Aorta (tissue), 5 donors: ENCODE measurements at places on chromosomes 13 and 19.
A peak's percentile ranks its signal among the peaks of the same experiment; 100 is the strongest.

GRCh38 chr19:46904114-46905060, 43.6 kb downstream of the ARHGAP35 start:
- no peaks in the 10 kb centered on the region for H3K27me3 ChIP-seq
- no peak overlapping the region for H3K4me3 ChIP-seq
- no peak overlapping the region for H3K27ac ChIP-seq
- no peaks in the 10 kb centered on the region for H3K36me3 ChIP-seq
- no peak for DNase-seq

DNA sequence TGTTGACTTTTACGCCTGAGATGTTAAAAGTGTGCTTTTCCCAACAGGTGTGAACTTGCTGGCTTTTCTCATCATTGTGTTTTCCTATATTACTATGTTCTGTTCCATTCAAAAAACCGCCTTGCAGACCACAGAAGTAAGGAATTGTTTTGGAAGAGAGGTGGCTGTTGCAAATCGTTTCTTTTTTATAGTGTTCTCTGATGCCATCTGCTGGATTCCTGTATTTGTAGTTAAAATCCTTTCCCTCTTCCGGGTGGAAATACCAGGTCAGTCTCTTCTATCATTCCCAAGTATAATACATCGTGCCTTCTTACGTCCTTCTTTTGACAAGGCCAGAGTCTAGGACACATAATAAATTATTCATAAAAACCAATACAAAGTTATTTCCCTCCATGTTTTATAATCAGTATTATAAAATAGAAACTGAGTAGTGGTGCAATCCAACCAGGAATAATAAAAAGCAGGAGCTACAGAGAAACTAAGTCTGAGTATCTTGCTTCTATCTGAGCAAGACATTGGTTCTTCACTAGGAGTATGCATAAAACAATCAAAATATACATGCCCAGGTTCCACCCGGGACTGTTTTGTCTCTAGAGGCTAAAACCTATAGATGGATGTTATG, 57.9 kb downstream of the RXFP2 start:
- DNase-seq, result no peak
- H3K4me1 ChIP-seq, result no peaks in the 10 kb centered on the region
- no peaks in the 10 kb centered on the region for H3K27me3 ChIP-seq
- no peaks in the 10 kb centered on the region for H3K36me3 ChIP-seq
- H3K27ac ChIP-seq, result no peak overlapping the region
- H3K4me3 ChIP-seq, result no peak overlapping the region

DNA sequence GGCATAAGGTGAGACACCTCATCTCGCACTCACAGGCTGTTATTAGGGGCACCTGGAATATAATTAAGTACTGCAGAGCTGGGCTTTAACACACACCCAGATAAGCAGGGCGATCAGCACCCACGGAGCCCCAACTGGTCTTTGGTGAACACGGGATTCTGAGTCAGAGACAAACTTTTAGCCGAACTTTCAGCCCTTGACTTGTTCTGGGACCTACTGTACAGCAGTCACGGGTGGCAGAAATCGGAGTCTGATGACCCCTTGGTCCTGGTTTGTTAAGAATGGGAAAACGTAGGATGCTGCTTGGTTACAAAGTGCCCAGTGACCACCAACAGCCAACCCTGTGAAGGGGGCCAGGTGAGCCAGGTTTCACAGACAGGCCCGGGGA, 9.0 kb downstream of the SH3GL1 start:
- no peaks in the 10 kb centered on the region for H3K4me1 ChIP-seq
- no peak overlapping the region for H3K27ac ChIP-seq
- H3K36me3 ChIP-seq, result no peaks in the 10 kb centered on the region
- no peaks in the 10 kb centered on the region for H3K27me3 ChIP-seq
- DNase-seq, result no peak

DNA sequence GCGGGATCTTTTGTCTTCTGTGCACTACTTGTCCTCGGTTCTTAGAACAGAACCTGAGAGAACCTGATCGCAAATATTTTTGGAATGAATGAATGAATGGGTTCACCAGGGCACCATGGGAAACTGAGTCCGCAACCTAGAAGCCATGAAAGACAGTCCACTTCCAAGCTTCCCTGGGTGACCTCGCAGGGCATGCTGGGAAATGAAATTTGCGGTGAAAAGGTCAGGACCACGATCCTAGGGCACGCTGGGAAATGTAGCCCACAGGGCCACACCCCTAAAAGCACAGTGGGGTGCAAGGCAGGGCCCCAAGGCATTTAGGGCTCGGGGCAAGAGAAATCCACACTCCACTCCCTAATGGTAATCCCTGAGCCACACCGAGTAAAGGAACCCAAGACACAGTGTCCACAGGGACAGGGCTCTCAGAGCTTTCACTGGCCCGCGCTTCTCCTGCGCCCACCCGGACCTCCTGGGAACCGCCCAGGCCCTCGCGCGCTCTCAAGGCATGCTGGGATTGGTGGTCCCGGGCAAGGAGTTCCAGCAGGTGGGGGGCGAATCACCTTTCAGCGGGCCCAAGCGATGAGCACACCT, 1.1 kb upstream of the PPP1R12C start:
- no peaks in the 10 kb centered on the region for H3K36me3 ChIP-seq
- no peaks in the 10 kb centered on the region for H3K27me3 ChIP-seq
- no peak overlapping the region for H3K4me3 ChIP-seq
- DNase-seq, result peak; percentile 79
- peak overlapping the region; percentile 16 for H3K27ac ChIP-seq

DNA sequence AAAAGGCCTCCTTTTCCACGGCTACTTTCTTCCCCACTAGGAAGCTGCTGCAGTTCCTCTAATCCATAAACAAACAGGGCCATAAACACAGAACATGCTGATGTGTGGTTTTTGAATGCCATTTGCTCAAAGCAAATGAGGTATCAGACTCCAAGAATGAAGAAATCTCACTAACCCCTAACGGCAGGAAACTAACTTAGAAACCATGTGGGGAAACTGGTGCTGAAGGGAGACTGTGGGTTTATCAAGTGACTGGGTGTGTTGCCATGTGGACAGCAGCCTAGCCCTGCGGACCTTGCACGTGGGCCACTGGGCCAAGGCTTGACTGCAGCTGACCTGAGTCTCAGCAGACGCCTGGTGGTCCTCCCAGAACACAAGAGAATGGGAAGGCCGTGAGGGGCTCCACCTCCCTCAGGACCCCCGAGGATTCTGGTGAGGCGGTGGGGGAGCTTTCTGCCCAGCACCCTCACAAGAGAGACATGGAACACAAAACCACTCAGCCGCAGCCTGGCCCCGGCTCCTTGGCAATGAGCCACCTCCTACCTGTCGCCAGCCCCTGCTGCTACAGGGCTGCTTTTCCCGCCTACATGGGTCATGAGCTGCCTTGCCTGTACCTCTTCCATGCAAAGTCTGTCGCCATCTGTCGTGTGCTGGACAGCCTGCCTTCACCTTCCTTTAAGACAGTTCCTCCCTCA, 10.6 kb downstream of the SLC15A1 start:
- H3K4me3 ChIP-seq, result no peak overlapping the region
- no peak overlapping the region for H3K27ac ChIP-seq
- no peaks in the 10 kb centered on the region for H3K4me1 ChIP-seq
- H3K36me3 ChIP-seq, result no peaks in the 10 kb centered on the region
- no peak for DNase-seq

- no peaks in the 10 kb centered on the region for H3K27me3 ChIP-seq
- peak; percentile 85 for DNase-seq
- H3K4me3 ChIP-seq, result no peak overlapping the region
- no peak overlapping the region for H3K27ac ChIP-seq
Observed at GRCh38 chr19:41327576-41328156, 17.7 kb downstream of the CCDC97 start.

DNA sequence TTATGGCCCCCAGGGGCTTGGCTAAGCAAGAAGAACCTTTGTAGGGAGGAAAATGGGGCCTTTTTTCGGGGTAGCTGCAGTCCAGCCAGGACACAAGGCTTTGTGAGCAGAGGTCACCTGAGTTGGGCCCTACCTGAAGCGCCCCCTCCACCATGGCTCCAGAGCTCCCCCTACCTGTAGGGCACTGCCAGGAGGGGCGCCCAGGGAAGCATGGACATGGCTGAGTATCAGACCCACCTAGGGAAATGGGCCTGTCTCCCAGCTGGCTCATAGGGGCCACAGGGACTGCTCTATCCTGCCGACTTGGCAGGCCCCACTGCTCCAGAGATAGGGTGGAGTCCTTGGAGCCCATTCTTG, 9.0 kb upstream of the CEBPA start:
- H3K27ac ChIP-seq, result no peak overlapping the region
- no peaks in the 10 kb centered on the region for H3K27me3 ChIP-seq
- no peak overlapping the region for H3K4me3 ChIP-seq
- no peak for DNase-seq
- no peaks in the 10 kb centered on the region for H3K36me3 ChIP-seq

DNA sequence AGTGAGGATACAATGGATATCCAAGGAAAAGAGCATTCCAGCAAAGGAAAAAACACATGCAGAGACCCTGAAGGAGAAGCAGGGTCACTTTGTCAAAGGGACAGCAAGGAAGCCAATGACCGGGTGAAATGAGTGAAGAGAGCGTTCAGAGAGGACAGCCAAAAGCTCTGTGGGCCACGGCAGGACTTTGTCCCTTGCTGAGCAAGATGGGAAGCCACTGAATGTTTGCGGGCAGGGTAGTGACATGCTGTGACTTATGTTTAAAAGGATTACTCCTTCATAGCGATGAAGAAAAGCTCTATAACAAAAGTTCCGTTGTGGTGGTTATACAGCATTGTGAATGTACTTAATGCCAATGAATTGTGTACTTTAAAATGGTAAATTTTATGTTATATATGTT, 16.5 kb downstream of the ZAR1L start:
- DNase-seq, result no peak
- H3K4me3 ChIP-seq, result no peak overlapping the region
- H3K36me3 ChIP-seq, result peaks cover 5% of the 10 kb centered on the region
- H3K4me1 ChIP-seq, result no peaks in the 10 kb centered on the region

GRCh38 chr19:47036097-47036651, 12.2 kb downstream of the TMEM160 start:
- no peaks in the 10 kb centered on the region for H3K36me3 ChIP-seq
- no peaks in the 10 kb centered on the region for H3K4me1 ChIP-seq
- H3K4me3 ChIP-seq, result peak overlapping the region; percentile 28
- no peak for DNase-seq

DNA sequence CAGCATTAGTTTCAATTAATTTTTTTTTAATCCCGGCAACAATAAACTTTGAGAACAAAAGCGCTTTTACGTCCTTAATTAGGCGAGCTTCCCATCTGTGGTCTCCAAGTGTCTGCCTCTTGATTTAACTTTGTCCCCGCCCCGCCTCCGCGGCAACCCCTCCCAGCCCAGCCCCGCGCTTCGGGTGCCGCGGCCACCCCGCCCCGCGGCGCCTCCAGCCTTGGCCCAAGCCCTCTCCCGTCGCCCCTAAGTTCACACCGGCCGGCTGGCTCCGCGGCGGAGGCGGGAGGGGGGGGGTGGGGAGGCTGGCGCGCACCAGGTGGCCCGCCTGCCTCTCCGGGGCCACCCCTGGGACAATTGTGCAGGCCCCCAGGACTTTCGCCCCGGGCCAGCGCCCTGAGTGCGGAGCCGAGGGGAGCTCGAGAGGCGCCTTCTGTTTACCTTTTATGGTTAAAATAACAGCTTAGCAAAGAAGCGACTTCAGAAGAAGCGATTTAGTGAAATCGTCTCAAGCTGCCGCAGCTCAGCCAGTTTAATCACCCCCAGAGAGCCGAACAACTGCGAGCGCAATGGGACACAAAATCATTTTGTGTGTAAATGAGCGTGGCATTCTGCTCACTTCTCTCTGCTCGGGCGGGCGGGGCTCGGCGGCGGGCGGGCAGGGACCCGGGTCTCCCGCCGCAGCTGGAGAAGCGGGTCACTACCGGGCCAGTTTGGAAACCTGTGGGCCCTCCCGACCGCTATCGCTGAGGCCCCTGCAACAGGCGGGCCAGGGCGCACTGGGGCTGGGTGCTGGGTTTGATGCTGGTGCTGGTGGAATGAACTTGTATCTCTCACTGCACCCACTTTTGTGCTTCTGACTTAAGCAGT, 1.4 kb downstream of the KCTD15 start:
- no peaks in the 10 kb centered on the region for H3K36me3 ChIP-seq
- DNase-seq, result peak; percentile 89
- H3K4me1 ChIP-seq, result no peaks in the 10 kb centered on the region
- no peaks in the 10 kb centered on the region for H3K27me3 ChIP-seq
- H3K4me3 ChIP-seq, result peak overlapping the region; percentile 59

- H3K27ac ChIP-seq, result no peak overlapping the region
- H3K4me1 ChIP-seq, result no peaks in the 10 kb centered on the region
- no peak overlapping the region for H3K4me3 ChIP-seq
- no peaks in the 10 kb centered on the region for H3K27me3 ChIP-seq
Observed at GRCh38 chr19:45589768-45590167, 5.2 kb upstream of the OPA3 start.

DNA sequence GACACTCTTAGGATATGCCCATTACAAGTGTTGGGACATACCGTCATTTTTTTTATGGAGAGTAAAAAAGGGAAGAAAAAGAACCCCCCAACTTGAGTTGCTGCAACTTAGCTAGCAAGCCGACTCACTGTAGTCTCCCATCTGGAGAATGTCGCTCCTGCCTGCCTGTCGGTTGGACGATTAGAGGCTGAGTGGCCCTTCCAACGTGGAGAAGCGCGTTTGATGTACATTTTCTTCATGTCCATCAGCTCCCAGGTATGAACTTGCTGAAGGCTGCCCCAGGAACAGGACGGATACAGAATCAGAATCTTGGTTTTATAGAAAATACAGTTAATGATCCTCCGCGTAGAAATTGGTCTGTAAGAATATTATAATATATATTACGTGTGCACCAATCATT, 189.0 kb upstream of the SOX1 start:
- no peak overlapping the region for H3K4me3 ChIP-seq
- no peaks in the 10 kb centered on the region for H3K4me1 ChIP-seq
- DNase-seq, result no peak
- H3K27me3 ChIP-seq, result no peaks in the 10 kb centered on the region

GRCh38 chr19:57620673-57621348, 6.8 kb downstream of the ZNF134 start:
- no peak overlapping the region for H3K4me3 ChIP-seq
- H3K27ac ChIP-seq, result no peak overlapping the region
- H3K27me3 ChIP-seq, result no peaks in the 10 kb centered on the region
- no peaks in the 10 kb centered on the region for H3K4me1 ChIP-seq
- no peak for DNase-seq

GRCh38 chr19:6023936-6024335, 46.0 kb upstream of the RANBP3 start:
- no peak overlapping the region for H3K27ac ChIP-seq
- peak; percentile 12 for DNase-seq
- H3K4me1 ChIP-seq, result no peaks in the 10 kb centered on the region
- no peak overlapping the region for H3K4me3 ChIP-seq
- no peaks in the 10 kb centered on the region for H3K27me3 ChIP-seq

GRCh38 chr19:58582985-58583384, 9.8 kb upstream of the MZF1 start:
- H3K27ac ChIP-seq, result no peak overlapping the region
- no peaks in the 10 kb centered on the region for H3K36me3 ChIP-seq
- DNase-seq, result peak; percentile 41
- no peaks in the 10 kb centered on the region for H3K27me3 ChIP-seq
